Hematopoietic multipotent progenitor cell treated with erythropoietin and hydrocortisone succinate and interleukin-3 and kit ligand, for 17 days (in vitro differentiated cells): ENCODE measurements at places on chromosomes 1 and 21.

DNA sequence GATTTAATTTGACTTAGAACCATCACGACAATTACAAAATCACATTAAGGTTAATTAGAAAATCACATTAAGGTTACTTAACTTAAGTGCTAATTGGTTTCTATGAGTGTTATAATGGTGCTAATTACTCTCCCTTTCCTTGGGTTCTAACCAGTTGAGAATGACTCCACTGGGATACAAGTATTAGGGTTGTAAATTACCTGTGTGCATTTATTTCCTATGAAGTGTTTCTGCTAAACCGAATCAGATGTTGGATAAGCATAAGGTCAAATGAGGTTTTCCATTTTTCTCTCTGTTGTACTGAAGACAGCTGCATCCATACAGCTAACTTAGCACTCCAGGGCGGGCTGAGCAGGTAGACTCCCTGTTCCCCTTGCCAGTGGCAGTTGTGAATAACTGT lies 610.3 kb upstream of the TMPRSS15 start:
- no peak for DNase-seq

- peak; percentile 75 for DNase-seq
Observed at GRCh38 chr1:1573843-1574720, 581 bp downstream of the SSU72 start.

DNA sequence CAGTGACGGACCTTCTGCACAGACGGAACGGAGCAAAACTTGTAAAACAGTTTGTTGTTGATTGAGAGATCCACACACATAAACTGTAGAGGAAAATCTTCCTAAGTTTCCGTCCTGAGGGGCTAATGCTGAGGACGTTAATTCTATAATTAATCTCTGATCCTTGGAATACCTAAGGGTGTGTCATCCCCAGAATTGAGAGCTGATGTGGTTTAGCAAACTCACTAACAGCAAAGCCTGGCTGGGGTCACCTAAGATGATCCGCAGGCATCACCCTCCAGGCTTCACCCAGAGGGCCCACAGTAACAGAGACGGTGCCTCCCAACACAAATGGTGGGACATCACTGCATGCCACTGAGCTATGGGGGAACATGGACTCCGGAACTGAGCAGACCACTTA lies 97.5 kb downstream of the SMYD2 start:
- no peak for DNase-seq

- no peak for DNase-seq
Observed at GRCh38 chr1:193629875-193630274, 443.5 kb upstream of the B3GALT2 start.

DNA sequence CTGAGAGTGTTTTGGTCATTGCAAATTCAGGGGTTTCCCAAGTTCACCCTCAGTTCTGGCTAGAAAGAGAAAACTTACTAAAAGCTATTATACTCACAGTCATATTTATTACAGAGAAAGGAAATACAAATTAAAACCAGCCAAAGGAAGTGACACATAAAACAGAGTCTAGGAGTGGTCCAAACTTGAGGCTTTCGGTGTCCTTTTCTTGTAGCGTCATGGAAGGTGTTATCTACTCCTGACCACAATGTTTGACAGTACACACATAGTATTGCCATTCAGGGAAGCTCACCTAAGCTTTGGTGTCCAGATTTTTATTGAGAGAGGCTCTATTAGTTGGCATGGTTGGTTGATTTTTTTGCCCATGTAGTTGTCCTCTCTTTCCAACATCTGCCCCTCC lies 59.0 kb downstream of the SLC35A3 start:
- DNase-seq = no peak

- no peak for DNase-seq
Observed at GRCh38 chr1:63618011-63618410, 24.8 kb downstream of the PGM1 start.

DNA sequence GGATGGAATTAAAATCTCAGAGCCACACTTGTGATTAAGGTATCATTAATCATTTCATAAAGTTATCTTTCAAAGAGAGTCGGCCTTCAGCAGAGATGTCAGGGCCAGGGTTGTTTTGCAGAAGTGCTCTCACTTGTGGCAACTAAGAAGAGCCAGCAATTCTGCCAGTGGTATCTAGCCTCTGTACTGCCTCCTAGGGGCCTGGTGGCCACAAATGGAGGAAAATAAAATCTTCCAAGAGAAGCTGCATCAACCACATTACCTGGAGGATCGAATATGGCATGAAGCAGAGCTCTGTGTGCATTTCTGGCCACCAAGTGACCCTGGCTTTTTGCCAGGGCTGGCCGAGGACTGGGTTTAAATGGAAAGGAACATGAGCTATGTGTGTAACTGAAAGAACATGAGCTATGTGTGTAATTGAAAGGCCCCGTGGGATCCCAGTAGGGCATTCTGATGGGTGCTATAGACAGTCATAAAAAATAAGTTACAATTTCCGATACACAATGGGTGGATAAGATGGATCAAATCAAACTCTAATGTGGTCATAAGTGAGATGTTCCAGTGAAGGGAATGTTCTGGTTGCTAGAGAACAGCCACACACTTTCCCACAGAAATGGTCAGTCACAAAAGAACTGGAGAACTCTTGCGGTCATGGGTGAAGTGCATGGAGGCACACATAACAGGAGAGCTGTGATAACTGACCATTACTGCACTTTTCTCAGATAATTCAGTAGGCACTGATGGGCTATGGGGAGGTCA lies 335.8 kb downstream of the CAMTA1 start:
- DNase-seq = no peak

DNA sequence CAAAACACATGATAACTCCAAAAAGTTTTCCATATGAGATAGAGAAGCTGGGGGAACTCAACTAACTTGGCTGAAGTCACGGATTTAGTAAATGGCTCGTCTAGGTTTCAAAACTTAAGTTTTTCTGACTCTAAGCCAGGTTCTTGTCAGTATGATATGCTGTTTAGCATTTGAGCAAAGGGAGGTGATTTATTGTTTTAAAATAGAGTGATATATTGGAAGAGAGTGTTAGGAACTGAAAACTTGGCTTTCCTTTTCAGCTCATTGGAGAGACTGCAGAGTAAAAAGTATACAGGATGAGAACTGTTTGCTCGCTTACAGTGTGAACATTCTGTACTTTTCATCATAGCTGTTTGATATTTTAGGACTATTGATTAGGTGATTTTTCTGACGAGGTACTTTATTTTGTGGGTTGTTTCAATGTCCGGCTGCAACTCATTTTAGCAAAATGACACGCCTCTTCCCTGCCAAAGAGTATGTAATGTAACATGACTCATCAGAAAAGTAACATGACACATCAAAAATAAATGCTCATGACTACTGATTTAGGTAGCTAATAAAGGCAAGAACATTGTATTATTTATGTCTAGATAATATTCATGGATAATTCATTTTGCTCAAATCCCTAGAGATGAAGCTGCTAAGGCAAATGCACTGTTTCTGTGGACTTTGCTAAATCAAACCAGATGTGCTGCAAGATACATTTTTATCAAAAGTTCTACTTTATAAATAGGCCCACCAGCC lies 355.1 kb downstream of the GPATCH2 start:
- DNase-seq = no peak

GRCh38 chr1:155833665-155834295 lies 23.2 kb downstream of the GON4L start:
- no peak for DNase-seq

DNA sequence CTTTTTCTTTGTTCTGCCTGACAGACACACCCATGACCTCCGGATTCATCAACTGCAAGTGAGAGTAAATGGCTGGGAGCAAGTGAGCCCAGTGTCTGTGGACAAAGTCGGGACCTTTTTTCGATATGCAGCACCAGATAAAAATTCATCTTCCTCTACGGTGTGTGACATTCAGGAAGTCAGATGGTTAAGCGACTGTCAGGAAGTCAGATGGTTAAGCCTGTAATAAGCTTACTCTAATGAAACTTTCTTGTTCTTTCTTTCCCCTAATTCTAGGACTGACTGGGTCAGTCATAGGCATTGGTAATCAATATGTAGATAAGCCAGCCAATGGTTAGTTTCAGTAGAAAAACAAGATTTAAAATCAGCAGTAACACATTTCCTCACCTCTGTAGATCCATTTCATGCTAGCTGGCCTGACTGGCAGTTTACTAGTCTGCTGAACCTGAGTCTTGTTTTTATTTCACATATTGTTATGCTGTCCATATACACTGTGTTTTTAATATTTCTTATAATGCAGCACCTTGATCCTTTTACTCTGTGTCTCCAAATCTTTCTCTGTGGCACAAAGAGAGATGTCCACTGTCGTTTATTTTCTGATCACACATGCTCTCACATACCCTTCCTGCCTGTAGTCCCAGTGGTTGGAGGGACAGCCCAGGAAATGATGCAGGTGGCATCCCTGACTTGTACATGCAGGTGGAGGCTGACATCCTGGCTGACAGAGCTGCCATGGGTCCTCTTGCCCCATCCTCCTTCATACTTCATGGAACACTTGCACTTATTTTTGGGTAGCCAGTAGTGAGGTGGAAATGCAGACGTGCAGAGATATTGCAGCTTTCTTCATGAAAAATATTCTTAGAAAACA lies 115.8 kb downstream of the VPS13D start:
- DNase-seq = no peak

DNA sequence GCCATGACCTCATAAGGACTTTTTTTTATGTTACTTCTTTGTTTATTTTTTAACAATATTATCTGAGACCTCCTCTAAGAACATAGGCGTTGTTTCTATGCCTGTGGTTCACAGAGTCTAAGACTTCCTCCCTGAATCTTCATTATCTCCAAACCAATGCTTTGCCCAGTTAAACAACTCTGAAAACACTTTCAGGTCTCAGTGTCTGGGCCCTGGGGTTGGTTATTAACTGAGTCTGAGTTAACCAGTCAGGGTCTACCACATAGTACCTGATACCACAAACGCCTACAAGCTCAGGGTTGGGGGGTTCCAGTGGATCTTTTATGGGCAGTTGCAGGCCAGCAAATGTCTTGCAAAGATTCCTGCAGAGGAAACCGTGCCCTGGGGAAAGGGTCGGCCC lies 138.2 kb downstream of the AJAP1 start:
- DNase-seq = no peak

DNA sequence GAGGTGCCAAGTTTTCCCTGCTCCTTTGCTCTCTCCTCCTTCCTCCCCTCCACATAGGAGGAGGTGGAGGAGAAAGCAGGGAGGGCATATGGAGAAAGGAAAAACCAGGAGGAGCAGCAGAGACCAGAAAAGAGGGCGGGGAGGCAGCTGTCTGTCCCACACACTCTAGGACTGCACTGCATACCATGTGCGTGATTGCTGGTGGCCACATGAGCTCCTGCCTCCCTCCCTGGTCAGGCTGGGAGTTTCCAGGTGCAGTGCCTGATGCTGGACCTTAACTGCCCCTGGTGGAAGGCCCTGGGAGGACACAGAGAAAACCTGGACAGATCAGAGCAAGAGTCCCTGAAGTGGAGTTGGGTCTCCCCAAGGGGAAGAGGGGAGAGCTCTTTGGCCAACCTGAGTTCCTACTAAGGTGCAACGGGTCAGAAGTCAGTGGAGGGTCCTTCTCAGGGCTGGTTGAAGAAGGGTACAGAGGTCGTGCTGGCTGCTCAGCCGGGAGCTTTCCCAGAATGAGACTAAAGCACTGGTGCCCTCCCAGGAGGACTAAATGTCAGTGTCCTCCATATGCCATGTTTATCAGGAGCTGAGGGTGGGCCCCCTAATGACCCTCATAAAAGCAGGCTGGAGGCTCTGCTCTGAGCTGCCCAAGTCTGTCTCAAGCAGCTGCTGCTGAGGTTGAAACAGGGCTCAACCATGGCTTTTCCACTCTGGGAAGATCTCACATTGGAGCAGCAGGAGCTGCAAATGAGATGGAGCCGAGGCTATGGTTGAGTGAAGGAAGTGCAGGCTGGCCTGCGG lies 3.5 kb upstream of the LGR6 start:
- no peak for DNase-seq

GRCh38 chr1:206047271-206047670 lies 5.7 kb upstream of the RHEX start:
- DNase-seq = no peak

- no peak for DNase-seq
Observed at GRCh38 chr1:207239874-207240273, 81.6 kb upstream of the CD55 start.

GRCh38 chr1:220409771-220410595 lies 118.0 kb upstream of the MARK1 start:
- no peak for DNase-seq

DNA sequence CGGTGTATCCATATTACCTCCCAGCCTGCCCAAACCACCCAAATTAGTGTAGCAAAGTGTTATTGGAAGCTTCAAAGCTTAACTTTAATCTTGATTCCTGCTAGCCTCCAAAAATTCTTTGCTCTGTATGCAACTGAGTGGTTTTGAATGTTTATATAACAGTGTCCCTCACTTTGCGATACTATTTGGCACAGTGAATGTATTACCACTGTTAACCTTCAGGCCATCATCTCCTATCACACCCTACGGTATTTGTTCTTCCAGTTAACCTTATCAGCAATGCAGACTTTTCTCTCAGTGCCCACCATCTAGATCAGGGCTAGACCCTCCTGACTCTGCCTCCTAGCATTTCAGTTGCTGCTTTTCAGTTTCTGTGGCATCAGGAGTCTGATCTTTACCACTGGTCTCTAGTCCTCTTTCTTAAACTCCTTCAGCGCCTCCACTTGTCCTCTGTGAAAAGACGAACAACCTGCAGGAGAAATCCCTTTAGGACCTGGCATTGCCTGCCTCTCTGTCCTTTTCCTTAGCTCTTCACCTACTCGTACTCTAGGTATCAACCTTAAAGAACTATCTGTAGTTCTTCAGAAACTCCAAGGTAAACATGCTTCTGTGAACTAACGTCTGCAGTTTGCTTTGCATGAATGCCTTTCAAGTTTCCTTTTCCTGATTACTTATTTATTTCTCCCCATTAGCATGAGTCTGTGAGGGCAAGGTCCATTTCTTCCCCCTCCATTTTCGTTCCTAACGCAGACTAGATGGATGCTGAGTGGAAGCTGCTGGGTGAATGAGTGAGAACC lies 71.7 kb downstream of the SNX7 start:
- no peak for DNase-seq

- DNase-seq = no peak
Observed at GRCh38 chr1:48356901-48357300, 115.1 kb downstream of the SPATA6 start.

DNA sequence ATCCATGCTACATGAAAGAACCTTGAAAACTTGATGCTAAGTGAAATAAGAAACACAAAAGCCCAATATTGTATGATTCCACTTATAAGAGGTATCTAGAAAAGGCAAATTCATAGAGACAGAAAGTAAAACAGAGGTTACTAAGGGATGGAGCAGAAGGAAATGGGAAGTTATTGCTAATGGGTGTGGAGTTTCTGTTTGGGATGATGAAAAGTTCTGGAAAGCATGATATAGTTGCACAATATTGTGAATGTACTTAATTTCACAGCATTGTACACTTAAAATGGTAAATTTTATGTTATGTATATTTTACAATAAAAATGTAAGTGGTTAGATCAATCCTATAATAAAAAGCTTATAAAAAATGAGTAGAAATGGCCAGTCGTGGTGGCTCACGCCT lies 1.6 kb upstream of the NECAP2 start:
- DNase-seq = no peak

- no peak for DNase-seq
Observed at GRCh38 chr21:38824124-38824822, 18.5 kb downstream of the ETS2 start.
